ENCODE measurements at places on chromosomes 4 and X.

GRCh38 chrX:40145923-40146261, 48.1 kb upstream of the BCOR start:
- no peak for DNase-seq

DNA sequence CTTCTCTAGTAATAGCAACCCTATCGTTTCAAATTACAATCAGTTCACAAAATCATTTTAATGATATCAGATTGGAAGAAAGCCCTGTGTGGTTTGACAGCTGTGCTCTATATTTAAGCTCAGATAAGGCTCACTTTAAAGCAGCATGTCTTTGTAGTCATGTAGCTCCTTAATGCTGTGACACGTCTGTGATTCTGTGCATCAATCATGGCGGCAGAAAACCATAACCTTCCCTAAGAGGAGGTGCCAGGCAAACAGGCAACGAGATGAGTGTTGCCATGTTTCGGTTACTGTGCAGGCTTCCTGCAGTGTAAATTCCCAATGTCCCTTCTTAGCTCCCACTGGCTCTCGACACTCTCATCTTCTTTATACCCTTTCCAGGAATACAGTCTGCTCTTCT, 212.7 kb downstream of the GRID2 start:
- DNase-seq: no peak

DNA sequence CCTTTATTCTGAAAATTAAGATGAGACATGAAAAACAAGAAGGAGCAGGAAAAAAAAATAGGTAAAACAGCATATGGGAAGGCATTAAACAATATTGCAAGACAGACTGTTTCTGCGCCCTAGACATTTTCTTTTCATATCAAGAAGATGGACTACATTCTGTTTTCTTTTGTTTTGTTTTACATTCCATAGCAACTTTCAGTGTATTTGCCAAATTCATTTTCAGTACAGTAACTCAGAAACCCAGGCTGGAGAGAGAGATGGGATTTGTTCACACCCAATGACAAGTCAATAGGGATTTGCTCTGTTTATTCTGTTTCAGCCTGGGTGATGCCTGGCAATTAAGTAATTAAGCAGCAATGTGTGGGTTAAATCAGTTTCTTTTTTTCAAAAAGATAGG, 892.8 kb upstream of the DIAPH2 start:
- no peak for DNase-seq

DNA sequence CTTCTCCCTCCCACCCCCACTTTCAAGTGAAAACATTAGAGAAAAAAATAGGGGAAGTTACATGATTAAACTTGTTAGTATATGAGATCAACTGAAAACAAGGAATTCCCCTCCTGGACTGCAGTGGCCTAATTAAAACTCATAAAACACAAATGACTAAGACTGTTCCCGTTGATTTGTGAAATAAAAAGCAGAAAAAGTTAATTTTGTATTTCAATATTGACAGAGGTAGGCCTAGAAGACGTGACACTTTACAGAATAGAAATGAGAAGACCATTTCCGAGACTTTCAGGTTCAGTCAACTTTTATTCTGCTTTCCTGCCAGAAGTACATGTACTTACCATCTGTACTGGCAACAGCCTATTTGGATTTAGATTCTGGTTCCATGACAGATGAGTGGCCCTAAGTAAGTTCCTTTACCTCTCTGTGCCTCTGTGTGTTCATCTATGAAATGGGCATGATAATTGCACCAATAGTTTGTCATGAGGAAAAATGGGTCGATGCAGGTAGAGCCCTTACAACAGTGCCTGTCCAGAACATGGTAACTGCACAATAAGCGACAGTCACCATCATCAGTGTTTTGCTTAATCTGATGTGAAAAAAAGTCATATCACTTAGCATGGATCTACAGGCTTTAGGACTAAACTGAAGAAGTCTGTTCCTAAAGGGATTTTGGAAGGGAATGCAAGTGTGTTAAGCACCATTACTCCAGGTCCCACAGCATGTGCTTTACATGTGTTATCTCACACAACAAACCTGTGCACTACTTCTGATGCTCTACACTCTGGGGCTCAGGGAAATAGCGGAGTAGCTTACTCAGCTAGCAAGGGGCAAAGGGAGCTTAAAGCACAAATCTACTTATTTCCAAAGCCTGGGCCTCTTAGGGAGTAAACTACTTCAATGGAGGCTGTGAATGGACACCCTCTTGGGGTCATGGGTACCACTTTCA, 562.3 kb upstream of the DIPK2B start:
- DNase-seq: no peak

DNA sequence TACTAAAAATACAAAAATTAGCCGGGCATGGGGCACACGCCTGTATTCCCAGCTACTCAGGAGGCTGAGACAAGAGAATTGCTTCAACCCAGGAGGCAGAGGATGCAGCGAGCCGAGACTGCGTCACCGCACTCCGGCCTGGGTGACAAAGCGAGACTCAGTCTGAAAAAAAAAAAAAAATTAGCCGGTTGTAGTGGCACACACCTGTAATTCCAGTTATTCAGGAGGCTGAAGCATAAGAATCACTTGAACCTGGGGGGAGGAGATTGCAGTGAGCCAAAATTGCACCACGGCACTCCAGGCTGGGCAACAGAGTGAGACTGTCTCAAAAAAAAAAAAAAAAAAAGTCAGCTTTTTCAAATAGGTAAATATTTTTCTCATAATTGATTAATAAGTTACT, 71.9 kb downstream of the WDFY3 start:
- DNase-seq: no peak

DNA sequence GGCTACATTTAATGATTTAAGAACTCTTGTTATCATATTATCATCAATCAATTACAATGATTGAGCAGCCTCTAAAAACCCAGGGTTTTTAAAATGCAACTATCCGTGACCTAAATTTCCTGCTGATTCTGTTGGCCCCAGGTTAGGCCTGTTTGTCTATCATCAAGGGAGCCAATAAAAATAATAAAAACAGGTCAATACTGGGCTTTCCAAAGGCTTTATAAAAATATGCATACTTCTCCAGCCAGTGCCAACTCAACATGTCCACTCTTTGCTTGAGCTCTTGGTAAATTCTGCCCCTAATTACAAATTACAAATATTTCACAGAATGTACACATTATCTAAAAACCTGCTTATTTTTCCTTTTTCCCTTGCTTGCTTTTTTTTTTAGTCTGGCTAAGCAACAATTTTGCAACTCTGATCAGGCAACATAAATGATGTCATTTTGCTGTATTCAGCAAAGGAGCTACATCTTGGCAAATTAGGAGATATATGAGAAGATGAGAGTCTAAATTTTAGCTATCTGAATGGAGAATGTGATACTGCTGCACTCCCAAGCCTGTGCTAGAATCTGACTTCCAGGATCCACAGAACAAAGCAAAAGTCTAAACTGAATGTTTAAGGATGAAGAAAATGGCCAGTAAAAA, 204.0 kb downstream of the SCFD2 start:
- DNase-seq: no peak

- no peak for DNase-seq
Observed at GRCh38 chrX:134406356-134407064, 53.5 kb upstream of the HPRT1 start.

DNA sequence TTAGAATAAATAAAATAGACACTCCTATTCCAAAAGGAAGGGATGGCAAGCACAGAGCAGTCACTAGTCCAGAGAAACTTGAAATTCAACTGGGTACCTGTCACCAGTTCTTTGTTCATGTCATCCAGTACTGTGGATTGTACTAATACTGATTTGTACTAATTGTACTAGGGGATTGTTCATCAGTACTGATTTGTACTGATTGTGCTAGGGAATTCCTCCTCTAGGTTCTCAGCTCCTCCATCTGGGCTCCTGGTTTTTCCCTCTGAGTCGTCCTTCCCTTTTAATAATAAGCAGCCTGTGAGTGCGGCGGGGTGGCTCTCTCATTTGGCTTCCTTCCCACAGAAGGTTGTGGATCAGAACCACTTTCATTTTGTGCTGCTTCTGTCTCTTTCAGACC, 31.0 kb upstream of the SOD3 start:
- DNase-seq: no peak

- DNase-seq: no peak
Observed at GRCh38 chr4:163350672-163351071, 7.0 kb downstream of the NPY5R start.

- no peak for DNase-seq
Observed at GRCh38 chrX:138849521-138849920, 138.0 kb upstream of the FGF13 start.

DNA sequence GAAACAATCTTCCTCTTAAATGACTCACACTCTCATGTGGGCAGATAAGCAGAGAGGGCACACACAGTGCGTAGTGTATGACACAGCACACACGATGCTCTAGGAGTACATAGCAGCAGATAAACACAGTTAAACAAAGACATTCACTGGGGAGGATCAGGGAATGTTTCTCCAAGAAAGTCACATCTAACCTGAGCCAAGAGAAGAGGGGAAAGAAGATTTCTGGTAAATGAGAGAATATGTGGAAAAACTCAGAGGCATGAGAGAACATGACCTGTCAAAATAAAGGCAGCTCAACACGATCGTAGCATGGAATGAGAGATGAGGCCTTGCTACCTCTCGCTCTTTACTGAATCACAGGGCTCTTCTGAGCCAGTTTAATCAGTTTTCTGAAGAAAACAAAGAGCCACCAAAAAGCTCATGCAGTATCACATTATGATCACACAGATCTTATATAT, 251.0 kb downstream of the ANK2 start:
- no peak for DNase-seq

DNA sequence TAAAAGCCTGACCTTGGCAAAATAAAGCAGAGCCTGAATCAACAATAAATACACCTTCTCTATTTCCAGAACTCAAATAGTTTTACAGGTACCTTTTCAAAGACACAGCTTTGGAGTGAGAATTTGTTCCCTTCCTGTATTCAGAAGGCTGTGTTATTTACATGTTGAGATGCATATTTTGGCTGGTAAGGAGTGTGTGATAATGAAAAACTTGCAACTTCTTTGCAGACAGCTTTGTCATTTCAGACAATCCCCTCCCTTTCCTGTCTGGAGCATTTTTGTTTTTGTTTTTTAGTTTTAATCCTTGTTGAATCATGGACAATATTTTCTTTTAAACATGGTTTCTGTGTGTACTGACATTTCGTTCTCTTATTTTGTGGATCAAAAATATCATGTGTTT, 493.8 kb downstream of the FAT4 start:
- no peak for DNase-seq

- DNase-seq: no peak
Observed at GRCh38 chrX:134172588-134173259, 64.3 kb upstream of the CCDC160 start.

- DNase-seq: no peak
Observed at GRCh38 chrX:132114607-132115006, 13.2 kb downstream of the FRMD7 start.

- DNase-seq: peak; percentile 84
Observed at GRCh38 chr4:7067452-7068278, at the start of gene GRPEL1. TSS of gene GRPEL1 (minus strand) at chr4:7068064. CDS start at chr4:7068032, 32 bp downstream.

GRCh38 chr4:8143392-8144140, 15.0 kb downstream of the ABLIM2 start:
- DNase-seq: no peak

- DNase-seq: no peak
Observed at GRCh38 chr4:14719053-14719452, 283.2 kb upstream of the CPEB2 start.

- no peak for DNase-seq
Observed at GRCh38 chr4:3780347-3781171, 14.4 kb downstream of the ADRA2C start.

DNA sequence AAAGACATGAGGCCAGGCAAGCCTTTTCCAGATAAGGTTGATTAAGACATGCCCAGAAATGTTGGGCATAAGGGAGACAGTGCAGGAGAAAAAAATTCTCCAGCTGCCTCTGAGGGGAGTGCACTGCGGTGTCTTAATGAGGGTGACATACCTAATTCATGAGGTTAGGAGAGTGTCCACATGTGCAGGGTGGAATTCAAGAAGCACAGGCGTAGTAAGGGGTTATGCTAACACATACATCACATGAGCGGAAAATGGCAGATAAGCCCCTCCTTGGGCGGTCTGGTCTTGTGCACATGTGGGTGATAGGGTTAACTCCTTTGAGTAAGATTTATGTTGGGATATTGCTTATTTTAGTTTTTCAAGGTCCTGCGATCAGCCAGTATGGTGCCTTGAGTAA, 122.4 kb downstream of the PHKA2 start:
- no peak for DNase-seq

DNA sequence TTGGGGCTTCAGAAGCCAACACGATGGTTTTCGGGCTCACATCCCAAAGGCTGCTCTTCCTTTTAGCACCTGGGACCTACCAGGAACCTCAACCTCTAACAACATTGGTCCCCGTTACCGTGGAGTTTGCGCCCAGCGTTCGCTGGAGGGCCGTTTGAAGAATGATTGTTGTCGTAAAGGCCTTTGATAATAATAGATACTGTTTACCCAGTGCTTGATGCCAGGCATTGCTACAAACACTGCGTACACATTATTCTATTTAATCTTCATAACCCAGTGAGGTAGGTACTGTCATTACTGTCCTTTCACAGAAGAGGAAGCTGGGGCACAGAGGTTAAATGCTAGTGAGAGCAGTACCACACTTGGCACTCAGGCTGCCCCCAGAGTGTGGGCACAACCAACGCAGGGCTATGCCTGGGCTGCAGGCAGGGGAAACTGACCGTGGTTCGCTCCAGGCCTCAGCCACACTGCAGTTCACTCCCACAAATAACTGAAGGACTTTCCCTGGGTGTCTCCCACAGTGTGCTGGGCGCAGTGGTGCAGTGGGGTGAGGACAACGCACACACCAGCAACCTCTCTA, 1.0 kb upstream of the ACSL1 start:
- no peak for DNase-seq

GRCh38 chrX:44572340-44572938, 29.8 kb upstream of the FUNDC1 start:
- DNase-seq: no peak

DNA sequence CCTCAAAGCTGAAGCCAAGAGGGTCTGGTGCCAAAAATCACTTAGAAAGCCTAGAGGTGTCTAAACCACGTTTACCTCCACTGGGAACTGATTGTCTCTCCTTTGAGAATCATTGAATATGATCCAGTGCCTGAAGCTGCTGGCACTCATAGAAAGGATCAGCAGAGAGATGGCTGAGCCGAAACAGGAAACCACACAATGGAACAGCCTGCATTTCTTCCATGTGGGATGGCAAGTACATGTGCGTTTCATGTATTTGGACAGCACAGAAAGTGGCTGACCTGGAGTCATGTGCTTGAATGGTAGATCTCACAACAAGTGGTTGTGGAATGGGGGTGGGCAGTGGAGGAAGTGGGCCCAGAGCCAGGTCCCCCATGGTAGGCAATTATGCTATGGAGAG, 533.7 kb downstream of the INPP4B start:
- DNase-seq: no peak

- no peak for DNase-seq
Observed at GRCh38 chr4:2060611-2061185, 1.6 kb downstream of the NAT8L start.

Measured in suprapubic skin (tissue), 4 donors.